Effector CD8-positive, alpha-beta T cell (primary cell): ENCODE measurements at places on chromosomes 1 and 21.

DNA sequence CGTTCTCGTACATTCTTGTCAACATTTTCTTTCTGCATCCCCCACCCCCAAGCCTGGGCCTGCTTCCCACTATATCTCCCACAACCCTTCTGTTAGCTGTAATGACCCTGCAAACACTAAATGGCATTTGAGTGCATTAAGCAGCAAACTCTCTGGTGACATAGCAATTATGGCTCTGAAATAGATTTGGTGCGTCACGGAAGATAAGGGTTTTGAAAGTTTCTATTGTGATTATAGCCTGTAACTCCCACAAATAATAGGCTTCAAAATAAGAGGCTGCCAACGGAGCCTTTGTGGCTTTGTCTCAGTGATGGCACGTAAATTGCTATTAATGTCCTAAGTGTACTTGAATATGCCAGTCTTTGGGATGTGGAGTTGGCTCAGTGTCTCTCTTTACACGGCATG lies 277.6 kb downstream of the PBX1 start:
- no peak for DNase-seq

DNA sequence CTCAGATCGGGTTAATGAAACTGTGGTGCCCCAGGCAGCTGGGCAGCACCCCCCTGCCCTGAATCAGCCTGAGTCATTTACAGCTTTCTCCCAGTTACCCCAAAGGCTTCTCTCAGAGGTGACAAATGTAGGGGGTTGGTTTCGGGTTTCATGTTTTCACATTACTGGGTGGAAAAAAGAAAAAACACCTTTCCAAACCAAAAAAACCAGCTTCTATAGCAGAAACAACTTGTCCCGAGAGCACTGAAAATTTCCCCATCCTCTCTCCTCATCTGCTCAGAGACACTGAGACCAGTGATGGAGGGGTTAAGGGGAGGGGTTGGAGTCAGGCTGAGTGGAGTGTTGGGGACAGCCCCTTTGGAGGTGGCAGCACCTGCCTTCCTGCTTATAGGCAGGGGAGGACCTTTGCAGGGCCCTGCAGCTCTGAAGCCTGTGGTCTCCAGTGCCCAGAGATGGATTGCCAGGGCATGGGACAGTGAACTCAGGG lies 15.6 kb downstream of the UTP11 start:
- no peak for DNase-seq

- DNase-seq, result no peak
Measured at GRCh38 chr1:47738560-47739182, 258.5 kb downstream of the TRABD2B start.

DNA sequence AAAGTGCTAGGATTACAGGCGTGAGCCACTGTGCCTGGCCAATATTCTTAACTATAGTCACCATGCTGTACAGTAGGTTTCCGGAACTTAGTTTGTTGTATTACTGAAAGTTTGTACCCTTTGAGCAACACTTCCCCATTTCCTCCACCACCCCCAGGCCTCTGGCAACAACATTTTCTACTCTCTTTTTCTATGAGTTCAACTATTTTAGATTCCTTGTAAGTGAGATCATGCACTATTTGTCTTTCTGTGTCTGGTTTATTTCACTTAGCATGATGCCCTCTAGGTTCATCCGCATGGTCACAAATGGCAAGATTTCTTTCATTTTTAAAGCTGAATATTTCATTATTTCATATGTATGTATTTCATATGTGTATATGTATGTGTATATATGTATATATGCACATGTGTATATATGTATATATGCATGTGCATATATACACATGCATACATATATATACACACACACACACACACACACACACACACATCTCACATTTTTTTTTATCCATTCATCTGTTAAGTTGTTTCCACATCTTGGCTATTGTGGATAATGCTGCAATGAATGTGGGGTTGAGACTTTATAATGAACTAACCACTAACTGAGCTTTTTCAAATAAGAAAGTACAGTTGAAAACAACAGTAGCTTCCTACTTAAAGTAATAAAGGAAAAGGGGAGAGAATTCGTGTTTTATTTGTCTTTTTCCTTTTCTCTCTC lies 256.8 kb upstream of the C1orf105 start:
- no peak for DNase-seq

- no peak for DNase-seq
Measured at GRCh38 chr1:229205854-229206253, 65.1 kb upstream of the RAB4A start.

- DNase-seq, result no peak
Measured at GRCh38 chr1:18950401-18951026, 6.0 kb downstream of the IFFO2 start.

- DNase-seq, result no peak
Measured at GRCh38 chr1:110477041-110477440, 26.1 kb downstream of the PROK1 start.

GRCh38 chr1:57422271-57423134 lies 1.4 kb downstream of the DAB1 start:
- DNase-seq, result no peak

GRCh38 chr1:202259705-202260104 lies 66.1 kb downstream of the LGR6 start:
- DNase-seq, result no peak

GRCh38 chr1:2561898-2562895 lies 6.0 kb downstream of the TNFRSF14 start:
- DNase-seq, result no peak

DNA sequence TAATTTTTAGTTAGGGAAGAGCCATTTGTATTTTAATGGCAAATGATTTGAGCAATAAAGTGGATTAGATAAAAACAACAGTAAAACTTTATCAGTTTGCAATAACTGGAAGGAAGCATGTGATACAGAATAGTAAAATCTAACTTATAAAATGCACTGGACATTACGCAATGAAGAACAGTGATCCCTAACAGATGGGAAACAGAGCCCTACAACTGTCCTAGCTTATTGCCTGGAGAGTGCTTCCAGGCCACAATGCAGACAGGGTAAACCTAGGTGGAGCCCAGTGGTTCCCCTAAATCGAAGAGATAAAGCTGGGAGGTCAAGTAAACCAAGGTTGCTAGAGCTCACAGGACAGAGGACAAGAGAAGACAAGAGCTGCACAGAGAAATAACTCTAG lies 7.0 kb downstream of the OMA1 start:
- DNase-seq, result no peak

- no peak for DNase-seq
Measured at GRCh38 chr1:12572522-12572921, 45.5 kb downstream of the DHRS3 start.

DNA sequence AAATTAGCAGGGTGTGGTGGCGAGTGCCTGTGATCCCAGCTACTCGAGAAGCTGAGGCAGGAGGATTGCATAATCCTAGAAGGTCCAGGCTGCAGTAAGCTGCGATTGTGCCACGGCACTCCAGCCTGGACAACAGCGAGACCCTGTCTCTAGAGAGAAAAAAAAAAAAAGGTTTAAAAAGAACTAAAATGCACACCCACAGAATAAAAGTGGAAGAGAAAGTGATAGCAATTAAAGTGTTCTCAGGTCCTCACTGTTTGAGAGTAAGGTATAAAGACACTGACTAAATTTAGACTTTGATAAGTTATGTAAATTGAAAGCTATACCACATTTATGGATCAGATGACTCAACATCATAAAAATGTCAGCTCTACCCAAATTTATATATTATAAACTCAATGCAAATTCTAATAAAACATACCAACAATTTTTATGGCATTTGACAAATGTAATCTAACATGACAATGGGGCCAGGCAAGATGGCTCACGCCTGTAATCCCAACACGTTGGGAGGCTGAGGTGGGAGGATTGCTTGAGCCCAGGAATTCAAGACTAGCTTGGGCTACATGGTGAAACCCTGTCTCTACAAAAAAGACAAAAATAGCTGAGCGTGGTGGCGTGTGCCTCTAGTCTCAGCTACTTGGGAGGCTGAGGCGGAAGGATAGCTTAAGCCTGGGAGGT lies 11.8 kb downstream of the ZBTB17 start:
- no peak for DNase-seq

DNA sequence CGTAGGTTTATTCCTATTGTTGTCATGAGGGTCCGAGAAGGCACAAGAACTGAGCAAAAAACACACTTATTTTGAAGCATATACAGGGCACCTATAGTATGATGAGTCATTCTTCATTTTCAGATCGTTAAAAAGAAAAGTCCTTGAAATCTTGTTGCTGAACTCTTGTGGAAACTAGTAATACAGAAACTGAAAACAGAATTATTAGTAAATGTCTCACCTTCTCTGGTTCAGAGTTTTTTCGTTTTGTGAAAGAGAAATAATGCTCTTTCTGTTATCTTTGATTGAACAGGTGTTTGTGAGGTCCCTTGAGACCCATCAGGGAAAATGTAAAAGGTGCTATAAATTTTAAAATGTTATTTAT lies 102.0 kb upstream of the COA6 start:
- DNase-seq, result no peak

GRCh38 chr1:167955915-167956314 lies 19.0 kb upstream of the MPC2 start:
- DNase-seq, result no peak

- DNase-seq, result no peak
Measured at GRCh38 chr1:206892351-206892984, 4.8 kb upstream of the IL24 start.
